ENCODE measurements at places on chromosomes 13 and 19. TPM values are rescaled to one million over a fixed set of nuclear protein-coding genes. Genes with fewer than 3 reads are reported as not detected.

DNA sequence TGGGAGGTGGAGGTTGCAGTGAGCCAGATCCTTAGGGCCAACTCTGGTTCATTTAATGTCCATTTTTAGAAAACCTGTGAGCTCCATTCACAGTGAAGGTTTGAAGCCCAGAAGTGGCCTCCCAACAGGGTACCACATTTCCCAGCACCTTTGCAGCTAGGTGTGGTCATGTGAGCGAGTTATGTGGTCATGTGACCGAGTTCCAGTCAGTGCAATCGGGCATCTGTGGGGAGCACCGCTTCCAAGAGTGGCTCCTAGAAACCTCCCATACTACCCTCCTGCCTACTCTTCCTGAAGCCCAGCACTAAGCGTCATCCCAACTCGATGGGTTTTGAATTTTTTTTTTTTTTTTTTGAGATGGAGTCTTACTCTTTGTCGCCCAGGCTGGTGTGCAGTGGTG, 663 bp upstream of the PLA2G4C start:
- DNase-seq = no peak

- no peak for DNase-seq
Measured at GRCh38 chr19:15161028-15161984, 39.5 kb downstream of the NOTCH3 start.

The CLDND2 gene
- 49.6 TPM for total RNA-seq

- DNase-seq = no peak
Measured at GRCh38 chr13:98490866-98491265, 86.0 kb downstream of the STK24 start.

The NKG7 gene
- total RNA-seq = 2,045 TPM

- no peak for DNase-seq
Measured at GRCh38 chr13:45391926-45392325, 26.2 kb downstream of the SLC25A30 start.

- no peak for DNase-seq
Measured at GRCh38 chr13:38180670-38181069, 169.0 kb upstream of the UFM1 start.

The ZNF222 gene
- total RNA-seq = 2.2 TPM

GRCh38 chr13:67445436-67445835, 215.3 kb upstream of the PCDH9 start:
- DNase-seq = no peak
